ENCODE measurements at places on chromosomes 11 and 22.

DNA sequence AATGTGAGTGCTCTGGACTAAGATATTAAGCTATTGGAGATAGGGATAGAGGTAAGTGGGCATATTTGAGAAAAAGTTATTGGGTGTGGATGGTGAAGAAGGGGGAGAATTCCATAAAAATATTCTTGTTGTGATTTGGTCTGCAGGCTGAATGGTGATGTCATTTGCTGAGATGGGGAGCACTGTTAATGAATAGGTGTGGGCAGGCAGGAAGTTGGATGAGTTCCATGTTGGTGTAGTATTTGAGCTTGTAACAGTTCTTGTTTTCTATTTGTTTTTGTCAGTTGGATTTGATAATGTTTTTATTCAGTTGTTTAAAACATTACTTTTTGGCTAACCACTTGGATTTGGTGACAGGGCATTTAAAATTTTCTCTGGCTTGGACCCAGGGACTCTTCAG, 168.8 kb downstream of the C11orf87 start:
- DNase-seq: no peak

DNA sequence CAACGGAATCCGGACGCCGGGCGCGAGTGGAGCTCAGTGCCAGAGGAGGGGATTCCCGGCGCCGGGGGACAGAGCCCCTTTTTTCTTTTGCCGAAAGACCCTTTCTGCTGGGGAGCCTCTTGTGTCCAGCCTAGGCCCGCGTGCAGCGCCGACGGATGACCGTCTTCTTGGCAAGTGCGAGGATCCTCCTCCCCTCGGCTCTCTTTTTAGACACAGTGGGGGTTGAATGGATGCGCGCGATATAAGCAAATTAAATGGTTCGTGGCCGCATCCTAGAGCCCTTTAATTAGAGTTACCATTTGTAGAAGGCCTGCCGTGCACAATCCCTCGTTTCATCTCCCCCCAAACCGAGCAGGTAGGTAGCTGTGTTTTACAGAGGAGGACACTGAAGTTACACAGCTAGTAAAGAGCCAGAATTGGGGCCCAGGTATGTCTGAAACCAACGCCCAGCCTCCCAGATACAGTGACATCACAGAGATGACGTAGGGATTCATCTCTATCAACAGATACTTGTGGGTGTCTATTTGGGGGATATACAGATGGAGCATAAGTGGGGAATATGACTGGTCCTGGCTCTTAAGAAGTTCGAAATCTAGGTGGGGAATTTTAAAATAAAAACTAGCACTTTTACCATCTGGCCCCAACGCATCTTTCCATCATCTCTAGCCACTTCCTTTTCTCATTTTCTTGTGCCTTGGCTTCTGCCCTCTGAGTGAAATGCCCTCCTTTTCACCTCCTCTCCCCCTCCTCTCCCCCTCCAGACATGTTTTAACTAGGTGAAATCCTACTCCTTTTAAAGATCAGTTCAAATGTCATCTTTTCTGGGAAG, 875 bp downstream of the TCP11L1 start:
- DNase-seq: no peak

DNA sequence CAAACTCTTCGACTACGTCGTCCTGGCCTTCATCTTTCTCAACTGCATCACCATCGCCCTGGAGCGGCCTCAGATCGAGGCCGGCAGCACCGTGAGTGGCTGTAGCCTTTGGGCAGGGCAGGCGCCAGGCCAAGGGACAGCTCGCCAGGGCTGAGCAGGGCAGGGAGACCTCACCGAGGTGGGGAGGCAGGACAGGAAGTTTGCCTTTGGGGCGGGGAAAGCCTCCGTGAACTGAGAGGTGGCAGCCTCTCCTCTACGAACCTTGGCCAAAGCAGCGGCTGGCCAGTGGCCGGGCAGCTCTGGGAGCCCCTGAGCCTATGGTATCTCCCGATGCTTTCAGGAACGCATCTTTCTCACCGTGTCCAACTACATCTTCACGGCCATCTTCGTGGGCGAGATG, 93.2 kb downstream of the CACNA1I start:
- DNase-seq: no peak

DNA sequence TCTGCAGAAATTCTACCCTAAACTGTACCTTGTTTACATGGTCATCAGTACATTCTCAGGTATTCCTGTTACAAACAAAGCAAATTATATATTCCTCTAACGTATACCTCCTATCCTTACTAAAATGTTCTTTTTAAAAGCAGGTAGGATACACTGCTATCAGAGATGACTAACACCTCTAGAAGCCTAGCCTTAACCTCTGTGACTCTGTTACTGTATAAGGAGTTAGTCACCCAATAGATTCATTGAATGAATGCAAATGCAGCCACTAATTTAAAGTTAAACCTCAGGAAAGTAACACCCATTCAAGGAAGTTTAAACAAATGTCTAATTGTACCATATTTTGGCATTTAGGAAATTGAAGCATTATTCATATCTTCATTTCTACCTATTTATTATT, 82.2 kb downstream of the FCHSD2 start:
- DNase-seq: no peak

DNA sequence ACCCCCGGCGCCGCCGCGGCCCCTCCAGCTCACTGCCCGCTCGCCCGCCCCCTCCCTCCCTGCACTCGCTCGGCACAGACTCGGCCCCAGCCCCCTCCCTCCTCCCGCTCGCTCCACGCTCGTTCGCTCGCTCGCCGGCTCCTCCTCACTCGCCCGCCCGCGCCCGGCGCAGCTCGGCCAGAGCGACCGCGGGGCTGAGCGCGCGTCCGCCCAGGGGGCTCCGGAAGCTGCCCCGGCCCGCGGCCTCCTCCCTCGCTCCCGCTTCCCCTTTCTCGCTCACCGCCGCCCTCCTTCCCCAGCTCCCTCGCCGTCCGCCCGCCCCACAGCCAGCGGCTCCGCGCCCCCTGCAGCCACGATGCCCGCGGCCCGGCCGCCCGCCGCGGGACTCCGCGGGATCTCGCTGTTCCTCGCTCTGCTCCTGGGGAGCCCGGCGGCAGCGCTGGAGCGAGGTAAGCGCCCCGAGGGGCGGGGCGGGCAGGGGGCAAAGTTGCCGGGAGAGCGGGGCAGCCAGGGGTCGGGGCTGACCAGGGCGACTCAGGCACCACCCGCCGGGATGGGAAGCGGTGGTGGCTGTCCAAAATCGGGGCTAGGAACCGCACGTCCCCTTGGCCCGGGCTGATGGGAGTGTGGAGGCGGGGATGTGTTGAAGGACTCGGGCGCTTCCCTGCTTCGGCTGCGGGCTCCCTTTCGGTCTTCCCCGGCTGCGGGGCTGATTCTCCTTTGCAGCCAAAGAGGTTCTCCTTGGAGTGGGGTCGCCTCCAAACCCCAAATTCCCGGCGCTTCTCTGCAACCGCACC, at the start of gene SEZ6L:
TSS of gene SEZ6L (plus strand) at position 148 of the 797 bp plus-strand sequence. CDS start at position 356, 208 bp downstream.
- DNase-seq: no peak

- DNase-seq: no peak
Measured at GRCh38 chr11:16853266-16853665, 114.8 kb downstream of the C11orf58 start.

DNA sequence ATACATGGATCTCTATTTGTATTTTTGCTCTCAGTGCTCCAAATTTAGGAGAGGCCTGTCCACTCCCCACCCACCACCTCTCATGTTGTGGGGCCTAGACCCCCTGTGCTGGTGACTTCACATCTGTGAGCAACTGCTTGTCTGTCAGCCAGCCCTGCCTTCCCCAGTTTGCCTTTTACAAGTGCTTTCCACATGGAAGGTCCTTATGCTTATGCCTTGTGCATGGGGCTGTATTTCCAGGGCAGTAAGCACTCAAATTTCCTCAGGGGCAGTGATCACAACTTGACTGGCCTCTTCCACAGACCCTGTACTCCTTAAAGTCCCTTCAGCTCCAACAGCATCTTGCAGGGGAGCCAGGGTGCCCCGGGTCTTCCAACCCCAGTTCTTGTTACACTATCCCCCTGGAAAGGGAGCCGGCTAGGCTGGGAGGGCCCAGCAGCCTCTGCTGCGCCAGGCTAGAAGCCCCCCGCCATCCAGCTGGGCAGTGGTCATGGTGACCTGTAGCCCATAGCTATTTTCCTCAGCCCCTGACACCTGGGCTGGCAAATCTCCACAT, 29.9 kb downstream of the GDPD5 start:
- DNase-seq: no peak

- no peak for DNase-seq
Measured at GRCh38 chr11:18063125-18063524, 17.1 kb upstream of the TPH1 start.

GRCh38 chr11:13030857-13031256, 21.7 kb downstream of the RASSF10 start:
- DNase-seq: no peak

GRCh38 chr11:123707606-123708205, 33.8 kb downstream of the ZNF202 start:
- peak; percentile 32 for DNase-seq

- DNase-seq: no peak
Measured at GRCh38 chr11:111365722-111366559, 13.1 kb downstream of the POU2AF1 start.

GRCh38 chr11:3222941-3223915, 4.6 kb upstream of the MRGPRG start:
- DNase-seq: no peak

- no peak for DNase-seq
Measured at GRCh38 chr11:66195867-66196266, 72.6 kb upstream of the RAB1B start.

DNA sequence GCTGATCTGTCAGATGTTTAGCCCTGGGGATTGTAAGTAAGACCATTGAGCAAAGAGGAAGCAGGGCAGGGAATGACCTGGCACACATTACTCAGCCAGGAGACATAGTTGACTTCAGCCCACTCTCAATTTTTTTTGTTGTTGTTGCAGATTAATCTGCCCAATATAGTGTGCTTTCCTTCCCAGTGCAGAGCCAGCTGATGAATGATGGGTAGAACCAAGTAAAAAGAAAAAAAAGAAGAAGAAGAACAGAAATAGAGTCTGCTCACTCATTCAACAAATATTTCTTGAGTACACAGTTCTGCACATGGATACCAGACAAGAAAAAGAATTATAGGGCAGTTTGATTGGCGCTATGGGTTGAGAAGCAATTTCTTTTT, 292.7 kb downstream of the ETS1 start:
- DNase-seq: no peak

DNA sequence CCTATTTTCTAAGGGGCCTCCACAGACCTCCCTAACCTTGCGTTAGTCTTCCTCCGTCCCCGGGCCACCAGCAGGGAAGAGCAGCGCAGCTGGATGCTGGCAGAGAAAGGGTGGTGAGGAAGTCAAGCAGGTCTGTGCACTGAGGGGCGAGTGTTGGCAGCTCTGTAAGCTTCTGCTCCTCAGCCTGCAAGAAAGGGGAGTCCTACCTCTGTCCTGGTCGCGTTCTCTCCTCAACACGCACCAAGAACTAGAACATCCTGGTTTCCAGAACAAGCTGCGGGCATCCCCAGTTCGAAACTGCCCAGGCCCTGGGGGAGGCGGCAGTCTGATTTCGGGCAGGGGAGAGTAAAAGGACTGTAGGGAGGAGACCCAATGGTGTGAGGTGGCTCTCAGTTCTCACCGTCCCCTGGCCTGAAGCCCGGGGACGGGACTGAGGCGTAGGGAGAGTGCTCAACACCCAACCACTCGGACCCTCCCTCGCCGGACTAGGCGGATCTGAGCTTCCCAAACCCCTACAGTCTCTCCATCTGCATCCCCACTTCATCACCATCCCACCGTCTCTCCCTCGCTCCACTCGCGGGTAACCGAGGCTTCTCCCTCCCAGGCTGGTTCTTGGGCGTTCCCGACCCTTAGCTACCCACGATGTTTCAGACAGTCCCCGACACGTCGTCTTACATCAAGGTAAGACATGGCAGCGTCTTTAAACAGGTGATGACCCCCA, 7.7 kb upstream of the FLI1 start:
- no peak for DNase-seq

DNA sequence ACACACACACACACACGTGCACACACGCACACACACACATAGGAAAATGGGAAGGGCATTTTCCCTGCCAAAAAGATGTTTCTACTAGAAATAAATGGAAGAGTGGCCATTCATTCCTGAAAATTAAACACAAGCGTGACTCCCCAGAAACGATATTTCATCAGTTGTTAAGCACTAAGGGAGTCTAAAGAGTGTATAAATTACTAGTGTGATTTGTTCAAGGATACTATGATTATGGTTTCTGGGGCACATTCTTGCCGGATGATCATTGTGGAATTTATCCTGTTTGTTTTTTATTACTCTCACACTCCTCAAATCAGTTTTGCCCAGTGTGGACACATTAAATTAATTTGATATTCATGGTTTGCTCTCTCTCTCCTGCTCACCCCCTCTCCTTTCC, 16.4 kb upstream of the AMOTL1 start:
- DNase-seq: no peak

GRCh38 chr22:22935546-22936157, 48.0 kb downstream of the IGLL5 start:
- no peak for DNase-seq

- no peak for DNase-seq
Measured at GRCh38 chr11:134678744-134679143, 266.7 kb upstream of the B3GAT1 start.

DNA sequence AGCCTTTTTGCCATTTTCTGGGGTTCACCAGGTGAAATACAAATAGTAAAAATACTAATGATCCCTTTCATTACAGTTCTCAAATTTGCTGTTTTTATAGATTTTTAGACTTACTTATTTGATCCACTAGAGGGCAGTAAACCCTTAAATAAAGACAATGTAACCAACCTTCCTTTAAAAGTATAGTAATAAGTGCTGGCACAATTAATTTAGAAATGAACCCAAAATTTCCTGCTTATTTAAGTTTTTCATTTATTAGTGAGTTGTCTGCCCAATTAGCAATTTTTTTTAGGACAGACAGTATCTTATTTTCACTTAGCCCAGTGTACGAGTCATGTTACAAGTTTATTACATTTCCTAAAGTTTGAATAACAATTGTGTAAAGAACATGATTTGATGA, 4.7 kb downstream of the DDIAS start:
- peak; percentile 6 for DNase-seq

DNA sequence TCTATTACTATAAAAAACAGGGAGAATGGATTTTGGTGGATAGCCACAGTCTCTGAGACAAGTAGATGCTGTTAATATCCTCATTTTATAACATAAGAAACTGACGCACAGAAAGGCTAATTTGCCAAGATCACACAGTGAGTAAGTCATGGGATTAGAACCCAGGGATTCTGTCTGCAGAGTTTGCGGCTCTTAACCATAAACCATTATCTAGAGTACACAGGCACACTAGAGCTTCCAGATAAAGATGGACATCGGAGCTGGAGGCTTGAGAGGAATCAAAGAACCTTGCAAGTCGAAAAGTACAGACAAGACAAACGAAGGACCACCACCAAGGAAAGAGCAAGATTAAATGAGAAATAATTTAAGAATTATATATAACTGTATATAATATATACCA, 11.3 kb downstream of the LGALS12 start:
- no peak for DNase-seq

GRCh38 chr22:20014526-20015186, 2.0 kb downstream of the ARVCF start:
- DNase-seq: no peak

GRCh38 chr22:49097966-49098365, 729.7 kb downstream of the BRD1 start:
- no peak for DNase-seq

GRCh38 chr11:97454988-97455387, 1065.2 kb downstream of the JRKL start:
- DNase-seq: peak; percentile 18
